Activated T-cell treated with anti-CD3 and anti-CD28 coated beads for 1 hour (primary cell): ENCODE measurements at places on chromosomes 3 and 15.

DNA sequence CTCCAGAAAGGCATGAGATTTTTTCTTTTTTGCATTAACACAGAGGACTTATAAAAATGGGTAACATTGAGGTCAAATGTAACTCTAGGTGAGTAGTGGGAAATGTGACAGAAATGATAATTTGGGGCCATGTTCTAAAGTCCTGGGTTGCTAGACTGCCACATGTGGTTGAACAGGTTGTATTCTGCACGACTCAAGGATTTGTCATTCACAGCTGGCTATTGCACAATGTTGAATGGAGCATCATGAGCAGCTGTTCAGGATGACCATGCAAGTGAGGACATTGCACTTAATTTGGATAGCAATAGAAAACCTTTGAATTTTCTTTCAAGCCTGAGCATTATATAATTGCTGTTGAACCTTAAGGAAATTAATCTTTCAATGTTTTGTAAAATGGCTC lies 396.6 kb downstream of the NAALADL2 start:
- DNase-seq, result no peak

DNA sequence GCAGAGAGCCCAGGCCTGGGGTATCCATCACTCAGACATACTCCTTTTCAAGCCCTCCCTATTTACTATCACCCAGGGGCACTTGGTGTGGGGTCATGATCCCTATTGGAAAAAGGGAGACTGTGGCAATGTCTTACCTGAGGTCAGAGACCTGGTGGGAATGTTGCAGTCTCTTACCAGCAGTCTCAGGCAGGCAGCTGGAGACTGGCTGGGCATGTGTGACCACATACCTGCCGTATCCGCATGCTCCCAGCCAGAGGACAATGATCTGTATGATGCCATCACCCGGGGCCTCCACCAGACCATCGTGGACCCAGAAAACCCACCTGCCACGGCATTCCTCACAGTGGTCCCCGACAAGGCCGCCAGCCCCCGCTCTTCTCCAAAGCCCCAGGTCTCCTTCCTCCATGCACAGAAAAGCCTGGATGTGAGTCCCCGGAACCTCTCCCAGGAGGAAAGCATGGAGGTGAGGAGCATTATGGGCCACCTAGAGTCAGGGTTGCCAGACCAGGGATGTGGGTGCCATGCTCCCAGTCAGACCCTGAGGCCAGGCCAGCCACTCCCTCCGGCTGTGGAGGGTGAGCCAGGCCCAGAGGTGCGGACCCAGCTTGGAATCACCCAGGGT lies 5.9 kb downstream of the SH2D7 start:
- DNase-seq, result no peak

GRCh38 chr3:137174514-137174913 lies 216.7 kb downstream of the IL20RB start:
- DNase-seq, result no peak

GRCh38 chr3:100402256-100402655 lies 917 bp downstream of the LNP1 start:
- DNase-seq, result no peak

- no peak for DNase-seq
Measured at GRCh38 chr3:76943671-76944070, 96.2 kb upstream of the ROBO2 start.

GRCh38 chr3:107705046-107705445 lies 182.3 kb downstream of the BBX start:
- DNase-seq, result no peak

DNA sequence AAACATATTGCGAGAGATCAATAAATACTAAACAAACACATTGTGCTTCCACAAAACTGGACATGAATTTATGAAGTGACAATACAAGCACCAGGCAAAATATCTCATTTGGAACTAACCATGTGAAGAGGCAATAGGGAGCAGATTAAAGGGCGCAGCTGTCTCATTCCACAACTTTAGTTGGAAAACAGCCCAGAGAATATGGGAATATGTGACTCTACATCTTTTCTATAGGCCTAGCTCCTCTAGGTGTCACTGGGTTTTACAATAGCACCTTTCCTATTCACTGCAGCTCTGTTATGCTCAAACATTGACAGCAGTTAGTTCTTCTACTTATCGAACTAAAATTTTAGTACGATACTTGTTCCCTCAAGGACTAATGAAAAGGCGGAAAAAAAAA lies 866.3 kb upstream of the GBE1 start:
- no peak for DNase-seq

GRCh38 chr3:52779011-52779836 lies 1.8 kb downstream of the ITIH1 start:
- DNase-seq, result no peak

GRCh38 chr3:56720849-56721248 lies 37.8 kb upstream of the TASOR start:
- DNase-seq, result no peak

- DNase-seq, result no peak
Measured at GRCh38 chr3:42525736-42526345, 23.4 kb downstream of the VIPR1 start.

DNA sequence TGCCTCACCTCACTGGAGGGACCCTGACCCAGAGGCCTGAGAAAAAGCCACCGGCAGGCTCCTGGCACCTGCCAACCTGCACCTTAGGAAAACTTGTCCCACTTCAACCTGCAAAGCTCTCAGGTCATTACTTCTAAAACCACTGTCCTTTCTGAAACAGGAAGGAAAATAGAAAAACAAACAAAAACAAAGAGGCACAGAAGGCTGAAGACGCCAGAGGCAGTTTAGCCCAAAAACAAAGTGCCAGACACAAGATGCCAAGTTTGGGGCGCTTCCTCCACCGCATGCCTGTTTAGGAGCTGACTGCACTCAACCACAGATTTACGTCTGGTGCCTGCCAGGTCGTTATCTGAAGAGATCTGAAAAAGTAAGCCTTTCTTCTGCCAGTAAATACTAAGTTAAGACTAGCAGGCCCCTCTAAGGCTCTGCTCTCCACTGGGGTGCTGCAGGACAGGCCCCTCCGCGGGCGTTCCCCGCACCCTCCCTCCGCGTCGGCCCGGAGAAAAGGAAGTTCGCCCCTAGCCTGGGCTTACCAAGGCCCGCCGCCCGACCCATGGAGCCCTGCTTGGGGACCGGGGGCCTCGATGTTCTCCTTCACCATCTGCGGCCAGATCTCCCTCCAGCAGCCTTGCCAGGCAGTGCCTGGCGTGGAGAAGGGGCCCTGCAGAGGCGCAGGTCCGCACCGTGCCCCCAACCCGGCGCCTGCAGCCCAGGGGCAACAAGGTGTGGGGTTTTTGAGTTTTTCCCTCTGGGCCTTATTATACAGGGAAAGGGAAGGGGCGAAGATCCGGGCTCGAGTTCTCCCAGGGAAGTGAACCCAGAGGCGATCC lies 1.3 kb downstream of the GOLGA8A start:
- no peak for DNase-seq

DNA sequence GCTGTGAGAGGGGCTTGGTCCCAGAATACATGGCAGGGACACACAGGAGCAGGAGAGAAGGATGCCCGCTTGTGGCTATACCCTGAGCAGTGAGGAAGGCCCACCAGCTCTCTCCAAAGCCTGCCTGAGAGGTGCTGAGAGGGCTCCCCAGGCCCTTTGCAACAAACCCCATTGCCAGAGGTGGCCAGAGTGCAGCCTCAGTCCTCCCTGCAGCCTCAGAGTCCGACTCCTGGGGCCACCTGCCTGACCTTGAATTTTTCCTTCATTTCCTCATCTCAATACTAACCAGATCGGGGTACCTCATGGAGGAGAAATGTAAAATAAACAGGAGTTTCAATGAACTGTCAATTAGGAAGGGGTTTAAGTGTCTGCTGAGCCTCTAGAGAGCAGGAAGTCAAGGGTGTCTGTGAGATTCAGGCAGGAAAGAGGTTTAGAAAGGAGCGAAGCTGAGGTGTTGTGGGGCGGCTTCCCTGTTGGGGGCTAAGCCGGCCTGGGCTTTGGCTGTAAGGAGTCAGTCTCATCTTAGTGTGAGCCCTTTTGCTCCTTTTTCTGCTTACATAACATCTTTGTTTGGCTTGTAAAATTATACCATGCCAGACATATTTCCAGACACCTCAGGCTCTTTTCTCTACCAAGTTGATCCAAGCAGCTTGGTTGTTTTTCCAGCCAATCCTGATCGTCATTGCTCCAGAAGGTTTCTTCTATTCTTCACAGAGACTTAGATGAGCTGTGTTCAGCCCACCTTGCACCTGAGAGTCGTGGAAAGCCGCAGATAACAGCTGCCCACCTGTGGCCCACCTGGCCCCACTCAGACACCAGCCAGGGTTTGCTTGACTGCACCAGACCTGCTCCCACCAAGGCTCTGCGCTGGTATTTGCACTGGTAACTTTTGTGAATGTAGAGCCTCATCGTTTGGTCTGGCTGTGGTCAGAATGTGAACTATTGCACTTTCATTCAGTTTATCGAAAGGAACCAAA lies 36.7 kb downstream of the CMTM7 start:
- no peak for DNase-seq

DNA sequence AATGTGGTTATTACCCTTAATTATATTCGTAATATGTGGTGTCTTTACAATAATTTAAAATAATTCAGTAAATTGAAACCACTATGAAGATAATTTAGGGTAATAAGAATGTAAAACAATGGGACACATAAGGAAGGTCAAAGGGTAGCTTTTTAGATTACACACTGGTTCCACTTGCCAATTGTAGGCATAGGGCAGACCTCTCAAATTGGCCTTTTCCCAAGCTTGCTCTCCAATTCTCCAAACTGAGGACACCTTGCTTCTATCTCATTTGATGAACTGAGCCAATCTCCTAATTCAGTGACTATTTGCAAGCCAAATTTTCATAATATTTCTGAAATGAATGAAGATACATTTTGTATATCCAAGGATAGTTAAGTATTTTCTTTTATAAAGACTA lies 151.4 kb downstream of the ARPP21 start:
- DNase-seq, result no peak

DNA sequence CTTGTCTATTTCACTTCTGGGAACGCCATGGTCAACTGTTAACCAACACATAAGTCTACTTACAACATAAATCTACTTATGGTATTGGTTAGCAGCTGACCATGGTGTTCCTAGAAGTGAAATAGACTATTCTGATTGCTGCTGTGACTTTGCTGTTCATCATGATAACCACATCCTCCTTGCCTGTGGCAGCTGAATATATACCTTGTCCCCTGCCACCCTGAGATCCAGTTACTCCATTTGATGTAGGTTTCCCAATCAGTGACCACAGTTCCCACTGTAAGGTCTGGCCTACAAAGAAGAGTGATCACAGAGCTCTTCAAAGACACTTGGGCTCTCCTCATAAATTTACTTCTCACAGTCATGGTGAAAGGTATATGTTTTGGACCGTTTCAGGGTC lies 66.8 kb upstream of the ALDH1A3 start:
- DNase-seq, result no peak

GRCh38 chr3:179416681-179417080 lies 34.6 kb downstream of the GNB4 start:
- no peak for DNase-seq

DNA sequence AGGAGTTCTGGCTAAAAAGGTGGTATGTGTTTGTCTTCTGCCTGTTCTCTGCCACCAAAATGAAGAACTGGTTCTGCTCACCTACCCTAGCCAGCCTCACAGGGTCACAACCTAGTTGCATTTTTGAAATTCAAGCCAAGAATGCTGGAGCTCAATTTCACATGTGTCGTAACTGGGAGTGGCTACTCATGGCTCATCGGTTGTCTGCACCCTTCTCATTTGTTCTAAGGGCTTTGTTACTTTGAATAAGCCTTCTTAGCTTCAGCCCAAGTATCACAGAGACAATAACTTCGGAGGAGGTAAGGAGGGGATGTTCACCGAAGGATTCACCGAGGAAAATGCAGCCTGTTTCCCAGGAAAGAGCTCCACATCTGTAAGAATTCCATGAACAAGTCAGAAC lies 134.3 kb upstream of the RARB start:
- DNase-seq, result no peak

DNA sequence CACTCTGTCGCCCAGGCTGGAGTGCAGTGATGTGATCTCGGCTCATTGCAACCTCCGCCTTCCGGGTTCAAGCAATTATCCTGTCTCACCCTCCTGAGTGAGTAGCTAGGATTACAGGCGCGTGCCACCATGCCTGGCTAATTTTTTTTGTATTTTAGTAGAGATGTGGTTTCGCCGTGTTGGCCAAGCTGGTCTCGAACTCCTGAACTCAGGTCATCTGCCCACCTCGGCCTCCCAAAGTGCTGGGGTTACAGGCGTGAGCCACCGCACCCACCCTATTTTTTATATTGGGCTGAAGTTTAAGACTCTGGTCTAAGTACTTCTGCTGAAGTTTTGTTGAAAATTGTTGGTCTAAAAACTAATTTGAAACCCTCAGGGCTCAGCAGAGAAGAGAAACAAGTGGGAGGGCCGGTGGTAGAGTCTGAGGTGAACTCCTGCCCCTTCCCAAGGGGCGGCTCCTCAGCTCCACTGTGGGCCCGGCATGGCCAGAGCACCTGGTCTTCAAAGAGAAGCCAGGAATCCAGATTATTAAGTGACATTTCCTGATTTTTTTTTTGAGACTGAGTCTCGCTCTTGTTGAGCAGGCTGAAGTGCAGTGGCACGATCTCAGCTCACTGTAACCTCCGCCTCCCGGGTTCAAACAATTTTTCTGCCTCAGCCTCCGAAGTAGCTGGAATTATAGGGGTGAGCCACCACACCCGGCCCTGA lies 4.0 kb downstream of the HDAC11 start:
- DNase-seq, result no peak

GRCh38 chr15:64694816-64695215 lies 80.6 kb downstream of the RBPMS2 start:
- DNase-seq, result no peak

GRCh38 chr3:169147238-169148008 lies 516.1 kb downstream of the MECOM start:
- DNase-seq, result no peak

- DNase-seq, result no peak
Measured at GRCh38 chr3:127670229-127670559, 2.6 kb upstream of the ABTB1 start.

GRCh38 chr3:129703913-129704312 lies 97.4 kb upstream of the PLXND1 start:
- no peak for DNase-seq

- no peak for DNase-seq
Measured at GRCh38 chr15:76987896-76988860, 6.7 kb upstream of the PSTPIP1 start.
